ENCODE measurements at places on chromosomes 16 and 17.

DNA sequence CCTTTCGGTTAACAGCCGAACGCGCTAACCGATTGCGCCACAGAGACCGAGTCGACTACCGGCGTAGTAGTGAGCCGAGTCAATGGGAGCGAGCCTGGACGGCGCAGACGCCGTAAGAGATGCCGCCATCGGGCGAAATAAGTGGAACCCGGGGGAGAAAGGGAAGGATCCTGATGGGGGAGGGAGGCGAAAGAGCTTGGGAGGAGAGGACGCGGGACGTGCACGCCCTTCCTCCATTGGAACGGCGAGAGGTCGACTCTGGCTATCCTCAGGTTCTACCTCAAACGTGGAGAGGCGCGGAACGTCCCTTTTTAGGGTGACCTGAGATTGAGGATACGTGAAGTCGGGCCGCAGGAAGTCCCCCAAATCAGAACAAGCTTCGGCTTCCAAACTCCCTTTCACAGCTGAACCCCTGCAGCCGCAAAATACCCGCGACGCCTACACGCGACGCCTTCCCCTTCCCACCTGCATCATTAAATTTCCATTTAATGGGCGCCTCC is 683 bp upstream of the PSMB3 start:
- peak; percentile 83 for DNase-seq

GRCh38 chr16:79261944-79262552 is 338.5 kb downstream of the MAF start:
- DNase-seq = peak; percentile 21

DNA sequence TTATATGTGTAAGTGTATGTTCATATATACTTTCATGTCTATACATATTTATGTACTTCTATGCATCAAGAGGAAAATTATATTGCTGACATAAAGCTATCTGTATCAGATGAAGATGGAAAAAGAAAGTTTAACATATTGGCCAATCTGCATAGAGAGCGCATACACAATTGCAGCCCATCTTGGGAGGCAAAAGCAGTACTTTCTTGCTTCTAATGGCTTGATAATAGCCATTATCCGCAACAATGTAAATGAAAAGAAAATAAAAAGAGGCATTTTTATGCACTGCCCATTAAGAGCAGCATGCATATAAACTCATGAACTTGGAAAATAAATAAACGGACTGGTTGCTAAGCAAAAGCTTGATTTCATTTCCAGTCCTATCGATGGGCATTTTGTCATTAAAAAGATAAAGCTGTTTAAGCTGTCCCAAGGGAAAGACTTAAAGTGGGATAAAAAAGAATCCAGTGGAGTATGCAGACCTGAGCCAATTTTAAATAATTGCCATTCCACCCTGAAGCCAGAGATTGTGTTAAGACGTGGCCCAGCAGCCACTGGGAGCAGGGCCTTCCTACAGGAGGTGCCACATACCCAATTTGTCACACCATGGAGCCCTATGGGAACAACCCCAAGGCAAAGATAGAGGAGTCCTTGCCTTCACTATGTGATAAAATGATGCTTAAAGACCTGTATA is 183.6 kb upstream of the CDH11 start:
- no peak for DNase-seq

- DNase-seq = peak; percentile 63
These were observed 621 bp downstream of the KCNJ2 start for GRCh38 chr17:70169709-70170597.

DNA sequence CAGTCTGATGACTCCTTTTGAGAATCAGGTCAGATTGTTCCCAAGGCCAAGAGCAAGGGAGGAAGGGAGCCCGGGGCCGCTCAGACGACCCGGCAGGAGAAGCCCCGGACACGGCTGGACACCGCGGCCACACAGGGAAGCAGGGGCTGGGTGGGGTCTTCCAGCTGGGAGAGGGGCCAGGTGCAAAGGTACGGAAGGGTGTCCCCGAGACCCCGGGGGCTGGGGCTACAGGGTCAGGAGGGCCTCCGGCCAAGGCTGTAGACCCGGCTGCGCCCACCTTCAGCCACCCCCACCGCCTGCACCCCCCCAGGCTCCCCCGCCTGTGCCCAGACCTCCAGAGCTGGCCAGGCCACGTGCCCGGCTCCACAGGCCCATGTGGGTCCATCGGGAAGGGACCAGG is 21.9 kb upstream of the C1QTNF8 start:
- DNase-seq = no peak

DNA sequence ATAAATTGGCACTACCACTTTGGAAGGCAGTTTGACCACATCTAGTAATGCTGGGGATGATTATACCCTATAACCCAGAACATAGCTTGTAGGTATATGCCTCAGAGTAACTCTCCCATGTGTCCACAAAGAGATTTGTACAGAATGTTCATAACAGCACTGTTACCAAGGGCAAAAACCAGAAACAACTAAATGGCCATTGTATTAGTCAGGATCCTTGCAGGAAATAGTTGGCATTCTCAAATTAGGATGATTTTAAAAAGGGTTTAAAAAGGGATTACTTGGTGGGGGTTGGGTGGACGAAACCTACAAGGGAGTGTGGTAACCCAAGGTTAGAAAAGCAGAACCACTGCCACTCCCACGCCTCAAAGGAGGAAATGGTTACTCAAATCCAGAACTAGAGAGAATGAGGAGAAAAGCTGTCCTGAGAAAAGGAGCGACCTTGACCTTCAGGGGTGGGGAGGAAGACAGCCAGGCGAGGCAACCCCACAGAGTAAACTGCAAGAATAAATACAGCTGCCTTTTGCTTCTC is 2.1 kb downstream of the CPPED1 start:
- DNase-seq = peak; percentile 56

GRCh38 chr16:57357330-57358085 is 1.1 kb upstream of the CCL22 start:
- DNase-seq = no peak

- DNase-seq = no peak
These were observed 10.5 kb upstream of the GRB2 start for GRCh38 chr17:75416006-75416405.

DNA sequence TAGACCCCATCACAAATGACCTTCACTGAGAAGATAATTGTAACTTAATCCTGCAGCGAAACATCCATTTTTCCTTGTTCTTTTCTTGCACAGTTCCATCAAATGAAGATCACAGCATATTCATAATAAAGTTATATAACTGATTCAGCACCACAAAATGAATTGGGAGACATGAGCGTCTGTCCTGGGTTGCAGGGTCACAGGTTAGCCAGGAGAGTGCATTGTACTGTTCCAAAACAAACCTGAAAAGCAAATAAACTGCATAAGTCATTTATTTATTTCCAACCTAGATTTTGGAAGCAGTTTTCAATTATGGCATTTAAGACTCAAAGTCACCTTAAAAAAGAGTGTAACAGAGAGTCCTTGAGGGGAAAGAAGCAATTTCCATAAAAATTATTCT is 18.6 kb upstream of the INTS2 start:
- DNase-seq = no peak

DNA sequence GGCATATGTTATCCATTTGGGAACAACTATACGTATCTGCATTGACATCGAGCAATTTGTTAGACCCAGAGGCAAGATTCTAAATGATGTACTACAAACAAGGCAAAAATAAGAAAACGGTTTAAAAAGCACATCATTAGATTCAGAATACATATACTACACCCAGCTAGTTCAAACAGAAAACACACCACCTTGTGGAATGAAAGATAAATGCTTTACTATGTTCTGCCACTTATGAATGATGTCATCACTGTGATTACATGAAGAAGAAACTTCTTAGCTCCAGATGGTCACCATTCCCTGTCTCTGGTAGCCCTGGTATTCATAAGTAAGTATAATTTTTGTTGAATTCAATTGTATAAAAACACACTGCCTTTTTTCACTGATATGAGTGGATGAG is 7.8 kb downstream of the NACA2 start:
- no peak for DNase-seq

- no peak for DNase-seq
These were observed 134.9 kb downstream of the MSI2 start for GRCh38 chr17:57391076-57391825.
